Cardiac fibroblast (primary cell): ENCODE measurements at places on chromosomes 3 and 15.
A peak's percentile ranks its signal among the peaks of the same experiment; 100 is the strongest.

GRCh38 chr3:138082992-138083386, 32.4 kb downstream of the DZIP1L start:
- peak; percentile 54 for DNase-seq

GRCh38 chr3:13621381-13622221, 72.7 kb downstream of the FBLN2 start:
- DNase-seq = no peak

GRCh38 chr3:9793161-9793781, 389 bp downstream of the ARPC4 start:
- peak; percentile 59 for DNase-seq

- no peak for DNase-seq
These were observed 24.2 kb upstream of the C15orf39 start for GRCh38 chr15:75177360-75178071.

- DNase-seq = no peak
These were observed 8.2 kb upstream of the SENP7 start for GRCh38 chr3:101521211-101521701.

DNA sequence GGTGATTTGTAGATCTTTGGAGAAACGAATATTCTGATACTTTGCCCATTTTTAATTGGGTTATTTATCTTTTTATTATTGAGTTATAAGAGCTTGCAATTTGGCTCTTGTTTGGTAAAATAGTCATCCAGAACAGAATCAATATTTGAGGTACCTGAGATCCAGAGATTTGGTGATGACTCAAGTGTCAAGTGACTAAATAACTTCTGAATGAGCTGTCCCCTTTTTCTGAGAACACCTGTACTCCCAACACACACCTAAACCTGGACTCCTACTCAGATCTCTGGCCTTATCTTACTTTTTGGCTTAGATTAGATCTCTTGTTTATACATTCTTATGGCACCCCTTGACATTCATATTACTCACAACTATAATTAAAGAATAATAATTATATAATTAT, 3.1 kb upstream of the TRA2B start:
- DNase-seq = no peak

- DNase-seq = no peak
These were observed 14.4 kb upstream of the TPRG1 start for GRCh38 chr3:189157232-189158007.

- DNase-seq = no peak
These were observed 107.7 kb downstream of the WDR76 start for GRCh38 chr15:43934480-43934879.

GRCh38 chr3:99902091-99902490, 84.4 kb downstream of the CMSS1 start:
- DNase-seq = no peak

DNA sequence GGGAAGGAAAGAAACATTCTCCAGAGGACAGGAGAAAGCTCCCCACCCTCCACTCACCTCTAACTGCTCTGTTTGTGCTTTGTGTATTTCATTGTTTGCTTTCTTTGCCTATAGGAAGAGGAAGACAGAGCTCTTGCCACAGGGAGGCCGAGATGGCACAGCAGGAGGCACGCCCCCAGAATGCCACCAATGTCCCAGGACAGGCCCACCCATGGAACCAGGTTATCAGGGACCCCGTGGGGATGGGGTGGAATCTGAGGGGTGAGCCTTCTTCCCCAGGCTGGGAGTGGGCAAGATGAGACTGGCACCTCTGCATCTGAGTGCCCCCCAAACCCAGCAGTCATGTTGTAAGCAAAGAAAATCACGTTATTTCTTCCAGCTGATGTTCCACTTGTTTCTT, 155.8 kb downstream of the TBC1D2B start:
- no peak for DNase-seq

DNA sequence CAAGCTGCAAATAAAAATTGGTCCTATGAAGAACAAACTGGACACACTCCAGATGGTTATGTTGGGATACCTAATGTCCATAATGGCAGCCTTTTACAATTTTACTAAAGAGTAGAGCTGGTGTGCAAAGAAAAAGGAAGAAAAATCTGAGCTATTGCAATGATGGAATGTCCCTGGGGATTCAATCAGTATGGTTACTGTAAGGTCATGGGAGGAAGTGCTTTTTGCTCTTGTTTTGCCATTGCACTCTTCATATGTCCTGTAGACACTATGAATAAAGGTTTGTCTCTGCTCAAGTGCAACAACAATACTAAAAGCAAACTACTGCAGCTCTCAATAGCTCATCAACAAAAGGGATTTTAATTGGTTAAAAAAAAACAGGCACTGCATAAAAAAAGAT, 5.4 kb downstream of the PFN2 start:
- DNase-seq = peak; percentile 57

DNA sequence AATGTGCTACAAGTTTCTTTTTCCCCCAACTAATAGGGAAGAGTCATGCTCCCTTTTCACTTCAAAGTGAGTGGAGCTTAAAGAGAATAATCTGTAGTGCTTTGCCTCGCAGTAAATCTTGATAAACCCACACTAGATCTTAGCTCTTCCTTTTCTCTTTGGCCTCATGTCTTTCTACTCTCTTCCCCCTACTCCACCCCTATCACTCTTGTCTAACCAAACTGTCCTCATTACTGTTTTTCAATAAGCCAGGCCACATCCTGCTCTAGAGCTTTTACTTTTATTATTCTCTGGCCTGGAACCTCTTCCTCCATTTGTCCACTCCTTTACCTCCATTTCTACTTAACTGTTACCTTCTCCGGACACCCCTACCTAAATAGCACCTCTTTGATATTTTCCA, 291.0 kb upstream of the SATB1 start:
- DNase-seq = no peak
